ENCODE measurements at places on chromosomes 3 and 15.

GRCh38 chr15:82952158-82953081 lies at the start of gene HOMER2:
Gene HOMER2, minus strand, starts transcription at chr15:82952720. Its CDS starts 185 bp downstream, at chr15:82952535.
- DNase-seq: no peak

DNA sequence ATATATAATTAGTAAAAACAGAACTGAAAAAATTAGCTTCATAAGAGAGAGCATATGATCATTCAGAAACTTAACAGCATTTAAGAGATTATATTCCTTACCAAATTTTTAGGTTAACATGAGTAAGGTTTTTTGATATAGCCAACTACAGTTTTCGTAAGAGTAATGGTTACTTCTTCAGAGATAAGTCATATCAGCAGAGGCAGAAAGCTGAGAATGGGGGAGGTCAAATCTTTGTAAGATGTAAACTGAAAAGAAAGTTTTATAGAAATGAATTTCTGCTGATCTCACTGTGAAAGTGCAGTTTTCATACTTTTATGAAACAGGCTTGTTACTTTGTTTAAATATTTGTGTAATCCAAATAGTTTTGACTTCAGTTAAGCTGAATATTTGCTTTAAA lies 193.3 kb downstream of the ZBTB20 start:
- no peak for DNase-seq

- DNase-seq: no peak
Measured at GRCh38 chr3:105493305-105493892, 126.7 kb downstream of the ALCAM start.

- DNase-seq: no peak
Measured at GRCh38 chr15:45640616-45641015, 5.8 kb downstream of the SQOR start.

- no peak for DNase-seq
Measured at GRCh38 chr3:100899440-100900091, 93.7 kb downstream of the ABI3BP start.

DNA sequence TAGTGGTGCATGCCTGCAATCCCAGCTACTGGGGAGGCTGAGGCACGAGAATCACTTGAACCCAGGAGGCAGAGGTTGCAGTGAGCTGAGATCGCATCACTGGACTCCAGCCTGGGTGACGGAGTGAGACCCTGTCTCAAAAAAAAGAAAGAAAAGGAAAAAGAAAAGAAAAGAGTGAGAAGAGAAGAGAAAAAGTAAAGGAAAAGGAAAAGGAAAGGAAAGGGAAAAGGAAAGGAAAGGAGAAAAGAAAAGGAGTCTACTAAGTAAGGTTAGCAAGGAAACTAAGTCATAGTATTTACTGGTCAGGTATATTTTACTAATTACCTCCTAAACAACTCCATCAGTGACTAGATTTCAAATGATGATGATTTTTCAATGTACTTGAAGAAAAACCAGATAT lies 198.3 kb downstream of the VPS13C start:
- no peak for DNase-seq

DNA sequence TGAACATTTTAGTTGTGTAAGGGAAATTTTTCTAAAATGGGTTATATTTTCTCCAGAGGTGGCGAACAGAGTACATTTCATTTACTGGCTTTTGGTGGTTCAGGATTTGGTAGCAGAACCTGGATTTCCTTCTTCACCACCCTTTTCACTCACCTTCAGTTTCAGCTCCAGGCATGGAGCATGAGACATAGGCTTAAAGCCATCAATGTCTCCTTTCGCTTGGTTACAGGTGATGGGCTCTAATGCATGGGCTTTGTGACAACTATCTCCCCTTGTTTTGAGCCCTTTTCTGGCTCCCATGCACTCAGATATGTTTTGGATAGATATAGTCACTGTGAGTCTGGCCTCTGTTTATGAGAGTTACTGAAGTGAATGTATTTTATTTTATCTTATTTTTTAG lies 96.6 kb upstream of the ANKRD28 start:
- no peak for DNase-seq

DNA sequence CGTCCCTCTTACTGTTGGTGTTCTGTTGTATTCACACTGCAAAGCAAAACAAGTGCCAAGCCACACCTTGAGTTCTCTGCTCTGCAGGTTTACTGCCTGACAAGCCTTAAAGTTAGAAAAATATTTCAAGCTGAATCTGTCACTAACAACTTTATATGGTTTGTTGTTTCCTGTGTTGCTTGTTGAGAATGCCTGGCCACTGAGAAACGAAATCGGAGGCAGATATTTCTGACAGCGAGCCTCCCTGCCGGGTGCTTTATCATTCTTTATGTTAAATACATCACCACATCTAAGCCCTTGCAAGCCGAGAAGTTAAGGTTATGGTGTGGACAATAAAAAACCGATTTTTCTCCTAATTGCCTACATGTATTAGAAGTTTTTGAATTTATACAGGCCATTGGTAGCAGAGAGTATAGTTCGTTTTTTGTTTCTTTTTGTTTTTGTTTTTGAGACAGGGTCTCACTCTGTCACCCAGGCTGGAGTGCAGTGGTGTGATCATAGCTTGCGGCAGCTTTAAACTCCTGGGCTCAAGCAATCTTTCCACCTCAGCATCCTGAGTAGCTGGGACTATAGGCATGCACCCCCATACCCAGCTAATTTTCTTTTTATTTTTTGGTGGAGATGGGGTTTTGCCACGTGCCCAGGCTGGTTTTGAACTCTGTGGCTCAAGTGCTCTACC lies 188.4 kb upstream of the ICE2 start:
- no peak for DNase-seq

DNA sequence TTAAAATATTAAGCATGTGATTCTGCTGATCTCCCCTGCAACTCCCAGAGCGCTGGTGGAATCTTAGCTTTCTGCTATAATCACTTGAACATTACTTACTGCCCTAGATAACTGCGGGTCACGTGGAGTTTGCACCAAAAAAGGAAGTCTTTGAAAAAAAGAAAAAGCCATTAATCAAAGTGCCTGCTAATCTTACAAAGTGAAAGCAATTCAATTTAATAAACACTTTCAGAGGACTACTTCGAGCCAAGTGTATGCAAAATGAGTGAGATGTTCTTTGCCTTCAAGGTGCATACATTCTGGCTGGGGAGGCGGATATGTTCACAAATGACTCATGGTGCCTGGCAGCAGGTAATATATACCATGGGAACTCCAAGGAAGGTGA lies 109.9 kb upstream of the GAP43 start:
- no peak for DNase-seq

DNA sequence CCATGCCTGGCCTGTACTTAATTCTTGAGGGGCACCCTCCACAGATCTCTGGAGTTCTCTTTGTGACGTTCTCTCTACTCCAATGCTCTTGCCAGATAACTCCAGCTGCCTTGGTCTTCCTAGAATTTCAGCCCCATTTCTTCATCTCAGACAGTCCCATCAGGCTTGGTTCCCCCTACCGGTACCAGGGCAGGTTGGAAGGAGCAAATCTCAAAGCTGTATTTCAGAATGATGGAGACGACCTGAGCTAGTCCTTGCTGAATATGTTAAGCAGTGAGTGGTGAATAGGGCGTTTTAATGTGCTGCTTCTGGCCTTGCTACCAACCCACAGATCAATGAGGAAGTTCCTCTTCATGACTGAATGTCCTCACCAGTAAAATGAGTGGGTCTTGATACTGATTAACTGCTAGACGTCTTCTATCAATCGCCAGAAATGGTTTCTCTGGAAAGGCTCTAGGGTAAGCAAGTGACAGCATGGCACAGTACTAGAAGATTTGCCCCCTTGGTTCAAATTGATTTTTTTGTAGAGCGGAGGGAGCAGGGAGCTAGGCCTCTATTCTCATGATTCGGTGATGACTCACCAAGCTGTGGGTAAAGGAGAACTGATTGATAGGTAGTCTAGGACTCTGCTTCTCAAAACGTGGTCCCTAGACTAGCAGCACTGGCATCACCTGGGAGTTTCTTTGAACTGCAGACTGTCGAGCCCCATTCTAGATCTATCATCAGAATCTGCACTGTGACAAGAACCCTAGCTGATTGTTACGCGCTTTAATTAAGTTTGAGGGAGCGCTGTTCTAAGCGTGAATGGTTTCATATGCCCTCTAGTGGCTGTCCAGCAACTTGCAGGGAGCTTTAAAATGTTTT lies 67.8 kb downstream of the UBP1 start:
- DNase-seq: peak; percentile 3

DNA sequence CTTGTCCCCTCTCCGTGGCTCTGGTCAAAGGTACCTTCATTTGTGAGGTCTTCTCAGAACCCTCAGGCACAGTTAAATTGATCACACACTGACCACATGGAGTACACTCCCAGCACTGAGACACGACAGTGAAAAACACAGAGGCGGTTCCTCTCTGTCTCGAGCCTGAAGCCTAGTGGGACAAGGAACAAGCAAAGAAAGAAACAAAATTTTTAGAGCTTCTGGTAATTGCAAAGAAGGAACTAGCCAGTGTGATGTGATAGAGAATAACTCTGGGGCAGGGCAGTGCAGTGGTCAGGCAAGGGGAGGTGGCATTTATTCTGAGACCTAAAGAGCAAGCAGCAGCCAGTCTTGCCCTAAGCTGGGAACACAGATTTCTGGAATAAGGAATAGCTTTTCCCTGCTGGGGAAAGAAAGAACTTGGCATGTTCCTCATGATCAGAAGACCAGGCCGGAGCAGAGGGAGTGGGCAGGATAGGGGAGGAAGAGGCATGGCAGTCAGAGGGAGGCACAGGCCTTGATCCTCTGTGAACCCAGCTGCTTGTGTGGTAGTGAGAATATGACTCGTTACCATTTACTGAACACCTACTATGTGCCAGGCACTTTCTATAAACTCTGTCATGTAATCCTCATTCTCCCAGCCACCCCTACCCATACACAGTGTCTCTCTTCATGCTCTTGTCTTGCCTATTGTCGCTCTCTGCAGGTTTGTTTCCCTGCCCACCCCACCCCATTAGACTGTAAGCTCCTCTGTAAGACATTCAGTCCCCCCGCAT lies 262.3 kb upstream of the HES1 start:
- no peak for DNase-seq

GRCh38 chr3:126111126-126111551 lies 27.2 kb upstream of the SLC41A3 start:
- DNase-seq: no peak

Measured in stimulated activated CD4-positive, alpha-beta T cell treated with anti-CD3 and anti-CD28 coated beads, TNF-alpha, amount 100 ng/mL, for 1 hour (primary cell).